CD14-positive monocyte (primary cell): ENCODE measurements at places on chromosomes 2 and 18.

GRCh38 chr2:95344656-95345055 is 47.5 kb downstream of the KCNIP3 start:
- DNase-seq = no peak

- DNase-seq = no peak
Observed at GRCh38 chr2:25131253-25131566, 37.2 kb downstream of the POMC start.

DNA sequence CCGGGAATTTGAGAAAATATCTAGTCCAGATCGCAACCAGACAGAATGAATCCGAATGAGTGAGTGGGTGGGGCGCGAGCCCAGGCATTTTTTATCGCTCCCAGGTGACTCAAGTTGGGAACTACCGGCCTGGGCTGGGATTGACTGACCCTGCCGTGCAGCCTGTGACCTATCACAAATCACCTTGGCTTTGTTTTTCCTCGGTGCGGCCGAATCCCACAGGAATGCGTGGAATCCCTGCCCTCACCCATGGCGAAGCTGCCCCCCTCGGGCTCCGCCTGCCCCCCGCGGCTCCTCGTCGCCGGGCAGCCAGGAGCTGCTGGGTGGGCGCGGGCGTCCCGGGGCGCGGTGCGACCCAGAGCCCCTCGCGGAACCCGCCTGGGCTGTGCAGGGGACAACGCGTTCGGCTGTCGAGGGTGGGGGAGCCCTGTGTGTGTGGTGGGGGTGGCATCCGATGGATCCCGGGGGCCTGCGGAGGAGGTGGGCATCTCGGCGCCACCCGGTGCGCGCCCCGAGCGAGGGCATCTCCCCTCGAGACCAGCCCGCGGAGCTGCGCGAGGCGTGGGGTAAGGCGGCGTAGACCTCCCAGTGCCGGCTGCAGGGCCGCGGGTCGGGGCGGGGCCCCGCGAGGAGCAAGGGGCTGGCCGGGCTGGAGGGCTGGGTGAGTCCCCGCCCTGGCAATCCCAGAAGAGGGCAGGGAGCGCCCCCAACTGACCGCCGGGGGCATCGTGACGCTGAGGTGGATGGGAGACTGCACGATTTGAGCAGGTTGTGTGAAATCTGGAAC is 16.5 kb downstream of the B3GNT7 start:
- peak; percentile 58 for DNase-seq

DNA sequence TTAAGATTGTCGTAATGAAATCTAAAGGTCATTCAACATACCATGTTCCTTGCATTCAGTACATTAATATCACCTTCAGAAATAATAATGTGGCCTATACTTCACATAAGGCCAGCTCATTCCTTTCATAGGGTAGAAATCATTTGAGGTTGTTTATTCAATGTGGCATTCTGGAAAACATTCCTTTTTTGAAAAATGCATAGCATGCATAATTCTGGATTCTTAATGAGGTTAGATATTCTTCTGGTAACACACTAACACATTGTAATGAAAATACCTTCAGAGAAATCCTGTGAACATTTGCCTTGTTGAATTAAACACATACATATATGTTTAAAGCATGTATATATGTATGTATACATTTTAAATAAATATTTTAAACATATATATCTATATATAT is 204.6 kb upstream of the KCNH7 start:
- no peak for DNase-seq

GRCh38 chr2:17162713-17163112 is 355.5 kb downstream of the RAD51AP2 start:
- no peak for DNase-seq

DNA sequence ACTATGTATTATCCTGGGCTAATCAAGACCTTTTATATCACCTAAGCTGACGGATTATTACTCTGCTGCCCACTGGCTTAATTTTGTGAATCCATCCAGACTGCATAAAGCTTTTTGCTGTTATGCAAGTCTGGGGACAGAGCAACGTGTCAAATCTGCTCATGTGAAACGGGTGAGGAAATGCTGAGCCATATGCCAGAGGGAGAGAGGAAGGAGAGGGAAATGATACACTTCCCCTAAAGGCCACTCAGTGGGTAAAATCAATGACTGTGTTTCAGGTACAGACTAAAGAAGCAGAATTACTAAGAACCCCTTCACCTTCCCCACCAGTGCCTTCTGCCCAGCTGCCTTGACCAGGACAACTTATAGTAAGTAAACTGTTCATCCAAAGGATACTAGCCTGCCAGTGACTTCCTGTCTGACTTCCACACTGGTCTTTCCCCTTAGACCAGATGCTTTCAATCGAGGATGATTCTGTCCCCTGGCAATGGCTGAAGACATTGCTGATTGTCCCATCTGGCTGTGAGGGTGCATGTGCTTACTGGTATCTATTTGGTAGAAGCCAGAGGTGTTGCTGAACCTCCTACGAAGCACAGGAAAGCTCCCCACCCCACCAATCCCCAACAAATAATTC is 43.0 kb downstream of the STAT1 start:
- DNase-seq = peak; percentile 49
